Type B pancreatic cell (in vitro differentiated cells): ENCODE measurements at places on chromosomes 11 and 22.

DNA sequence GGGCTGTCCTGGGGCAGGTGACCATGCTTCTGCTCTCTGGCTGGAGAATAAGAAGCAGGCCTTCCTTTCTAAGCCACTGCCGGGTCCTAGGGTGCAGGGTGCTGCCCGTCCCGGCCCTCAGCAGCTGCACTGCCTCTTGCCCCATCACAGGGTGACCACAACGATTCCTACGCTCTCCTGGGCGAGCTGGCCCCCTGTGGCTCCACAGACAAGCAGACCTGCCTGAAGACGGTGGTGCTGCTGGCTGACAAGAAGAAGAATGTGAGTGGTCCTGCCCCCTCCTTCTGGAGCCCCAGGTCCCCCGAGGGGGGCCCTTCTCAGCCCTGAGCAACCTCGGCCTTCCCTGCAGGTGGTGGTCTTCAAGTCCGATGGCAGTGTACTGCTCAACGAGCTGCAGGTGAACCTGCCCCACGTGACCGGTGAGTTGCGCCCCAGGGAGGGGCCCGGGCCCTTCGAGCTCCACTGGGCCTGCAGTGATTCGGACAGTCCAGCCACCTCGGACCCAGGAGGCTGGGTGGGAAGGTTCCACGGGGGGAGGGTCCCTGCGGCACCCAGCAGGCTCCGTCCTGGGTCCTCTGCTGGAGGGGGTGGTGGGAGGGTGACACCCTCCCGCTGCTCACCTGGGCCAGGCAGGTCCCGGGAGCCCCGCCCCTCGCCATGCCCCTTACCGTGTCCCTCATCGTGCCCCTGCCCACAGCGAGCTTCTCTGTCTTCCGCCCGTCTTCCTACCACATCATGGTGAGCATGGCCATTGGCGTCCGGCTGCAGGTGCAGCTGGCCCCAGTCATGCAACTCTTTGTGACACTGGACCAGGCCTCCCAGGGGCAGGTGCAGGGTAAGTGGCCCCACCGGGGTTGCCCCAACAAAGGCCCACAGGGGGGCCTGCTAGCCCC is 8.3 kb downstream of the MUC2 start:
- no peak for DNase-seq

DNA sequence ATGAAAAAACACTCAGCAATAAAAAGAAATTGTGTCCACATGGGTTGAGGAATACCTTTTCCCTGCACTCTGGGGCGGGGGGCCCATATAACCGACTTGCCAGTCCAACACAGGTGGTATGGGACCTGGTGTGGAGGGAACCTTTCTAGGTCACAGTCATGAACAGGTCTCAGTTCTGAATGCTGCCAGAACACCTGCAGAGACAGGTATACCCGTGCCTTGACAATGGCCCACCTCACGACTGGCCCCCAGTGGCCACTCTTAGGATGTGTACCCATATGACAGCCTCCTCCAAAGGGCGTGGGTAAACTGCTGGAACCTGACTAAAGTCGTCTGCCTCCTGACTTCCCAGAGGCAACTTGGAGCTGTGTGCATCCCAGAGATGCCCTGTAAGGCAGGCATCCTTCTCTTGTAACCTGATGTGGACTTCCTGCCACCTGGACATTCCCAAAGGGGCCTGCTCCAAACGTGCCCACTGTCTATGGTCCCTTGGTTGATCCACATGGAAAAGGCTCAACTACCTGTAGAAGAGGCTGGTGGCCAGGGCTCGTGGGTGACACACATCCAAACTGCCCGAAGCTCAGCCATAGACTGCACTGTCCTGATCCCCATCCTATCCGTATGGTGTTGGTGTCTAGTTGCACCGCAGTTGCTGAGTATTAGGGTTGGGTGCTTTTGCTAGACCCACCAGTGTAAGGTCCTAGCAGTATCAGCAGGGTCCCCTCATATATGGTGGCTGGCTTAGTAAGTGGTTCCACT is 859.3 kb downstream of the BRD1 start:
- peak; percentile 63 for DNase-seq

DNA sequence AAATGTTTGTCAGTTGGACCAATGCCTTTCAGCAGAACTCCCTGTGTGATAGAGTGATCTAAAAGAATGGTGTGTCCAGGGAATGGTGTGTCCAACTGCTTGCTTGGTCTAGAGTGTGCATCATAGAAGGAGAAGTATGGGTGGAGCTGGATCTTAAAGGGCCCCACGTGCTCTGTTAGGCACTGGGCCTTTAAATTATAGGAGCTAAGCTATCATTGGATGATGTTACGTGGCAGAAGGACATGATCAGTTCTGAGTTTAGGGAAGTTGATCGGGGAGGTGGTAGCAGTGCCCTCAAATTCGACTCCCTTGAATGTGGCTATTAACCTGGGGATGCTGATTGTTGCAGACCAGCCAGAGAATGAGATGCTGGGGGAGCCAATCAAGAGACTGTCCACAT is 16.4 kb downstream of the STX3 start:
- no peak for DNase-seq

- no peak for DNase-seq
Observed at GRCh38 chr11:122375687-122376399, 259.8 kb upstream of the BLID start.

DNA sequence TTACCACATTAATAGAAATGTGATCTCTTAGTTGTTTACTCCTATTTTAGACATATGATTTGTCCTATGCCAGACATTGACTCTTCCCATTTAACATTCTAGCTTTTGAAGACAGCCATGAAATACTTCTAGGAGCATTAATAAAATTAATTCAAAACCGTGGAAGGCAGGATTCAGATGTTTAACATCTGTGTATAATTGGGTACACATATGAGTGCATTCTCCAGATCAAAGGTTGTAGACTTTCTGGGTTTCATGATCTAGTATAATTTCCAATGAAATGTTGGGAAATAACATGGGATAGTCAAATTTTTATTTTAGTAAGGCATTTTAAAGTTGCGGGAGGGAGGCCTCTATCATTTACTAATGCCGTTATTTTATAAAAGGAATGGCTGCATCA is 35.2 kb upstream of the CCDC89 start:
- DNase-seq, result no peak
